ENCODE measurements at places on chromosomes 7 and 10.

DNA sequence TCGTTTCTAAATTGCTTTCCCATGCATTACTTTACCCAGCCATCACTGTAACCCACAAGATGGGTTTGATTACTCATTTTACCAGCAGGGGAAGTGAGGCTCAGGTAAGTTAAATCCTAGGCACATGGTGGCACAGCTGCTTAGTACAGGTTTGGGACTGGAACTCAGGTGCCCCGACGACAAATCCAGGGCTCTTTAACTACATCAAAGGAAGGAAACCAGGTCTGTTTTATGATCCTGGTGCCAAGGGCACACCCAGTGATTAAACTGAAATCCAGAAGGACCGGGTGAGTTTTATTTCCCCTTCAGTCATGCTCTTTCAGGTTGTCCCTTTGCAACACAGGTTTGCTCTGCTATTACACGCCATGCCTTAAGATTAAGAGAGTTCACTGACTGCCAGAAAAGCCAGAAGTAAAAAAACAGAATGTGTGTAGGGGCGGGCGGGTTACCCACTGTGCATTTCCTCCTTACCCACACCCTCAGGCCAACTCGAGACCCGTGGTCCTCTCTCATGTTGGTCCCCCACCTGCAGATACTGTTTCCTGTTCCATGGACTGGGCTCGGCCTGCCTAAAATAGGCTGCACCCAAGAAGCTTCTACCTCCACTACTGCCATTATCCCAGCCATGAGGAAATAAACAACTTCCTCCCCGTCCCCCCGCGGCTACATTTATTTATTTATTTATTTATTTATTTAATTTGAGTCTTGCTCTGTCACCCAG, 55.1 kb upstream of the KDM7A start:
- DNase-seq, result no peak

GRCh38 chr10:20768843-20769242, 128.3 kb downstream of the NEBL start:
- no peak for DNase-seq

- no peak for DNase-seq
Observed at GRCh38 chr10:91528768-91529167, 104.1 kb downstream of the PPP1R3C start.

GRCh38 chr10:69069090-69070042, 18.5 kb upstream of the SRGN start:
- DNase-seq, result no peak

- no peak for DNase-seq
Observed at GRCh38 chr7:155694851-155695250, 50.4 kb downstream of the RBM33 start.

GRCh38 chr7:45704683-45705016, 130.5 kb downstream of the ADCY1 start:
- no peak for DNase-seq

- DNase-seq, result no peak
Observed at GRCh38 chr10:106980495-106981451, 183.7 kb downstream of the SORCS1 start.
